ENCODE measurements at places on chromosomes 3 and 15.

DNA sequence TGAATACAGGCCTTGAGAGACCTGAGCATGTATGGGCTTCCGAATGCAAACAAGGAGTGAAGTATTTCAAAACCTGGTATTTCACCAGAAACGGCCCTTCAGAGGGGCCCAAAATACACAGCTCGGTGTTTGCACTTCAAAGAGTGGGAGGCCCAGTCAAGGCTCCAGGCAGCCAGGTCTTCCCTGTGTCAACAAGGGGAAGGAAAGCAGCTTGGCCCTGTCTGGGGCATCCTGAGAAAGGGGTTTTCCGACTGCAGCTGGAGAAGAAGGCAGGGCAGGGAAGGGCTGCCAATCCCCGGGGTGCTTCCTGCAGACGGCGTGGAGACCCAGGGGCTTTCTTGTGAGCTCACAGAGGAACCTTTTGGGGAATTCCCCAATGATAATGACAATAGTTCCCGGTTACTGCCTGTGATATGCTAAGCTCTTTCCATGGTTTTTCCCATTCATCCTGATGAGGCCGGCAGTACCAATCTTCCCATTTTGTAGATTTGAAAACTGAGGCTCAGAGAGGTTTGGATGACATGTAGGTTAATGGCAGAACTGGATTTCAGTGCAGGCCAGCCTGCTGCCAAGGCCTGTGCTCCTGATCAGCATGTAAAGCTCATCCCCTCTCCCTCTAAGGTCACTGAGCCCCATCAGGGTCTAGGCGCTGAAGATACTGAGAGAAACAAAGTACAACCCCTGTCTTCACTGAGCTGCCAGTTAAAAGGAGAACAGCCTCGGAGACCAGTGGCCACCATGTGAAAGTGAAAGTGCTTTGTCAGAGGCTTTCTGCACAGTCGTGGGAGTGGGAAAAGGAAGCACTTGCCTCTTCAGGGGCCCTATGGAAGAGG lies 43.0 kb upstream of the TLE3 start:
- no peak for DNase-seq

- DNase-seq = no peak
These were observed 915.0 kb upstream of the GBE1 start for GRCh38 chr3:82676356-82677026.

DNA sequence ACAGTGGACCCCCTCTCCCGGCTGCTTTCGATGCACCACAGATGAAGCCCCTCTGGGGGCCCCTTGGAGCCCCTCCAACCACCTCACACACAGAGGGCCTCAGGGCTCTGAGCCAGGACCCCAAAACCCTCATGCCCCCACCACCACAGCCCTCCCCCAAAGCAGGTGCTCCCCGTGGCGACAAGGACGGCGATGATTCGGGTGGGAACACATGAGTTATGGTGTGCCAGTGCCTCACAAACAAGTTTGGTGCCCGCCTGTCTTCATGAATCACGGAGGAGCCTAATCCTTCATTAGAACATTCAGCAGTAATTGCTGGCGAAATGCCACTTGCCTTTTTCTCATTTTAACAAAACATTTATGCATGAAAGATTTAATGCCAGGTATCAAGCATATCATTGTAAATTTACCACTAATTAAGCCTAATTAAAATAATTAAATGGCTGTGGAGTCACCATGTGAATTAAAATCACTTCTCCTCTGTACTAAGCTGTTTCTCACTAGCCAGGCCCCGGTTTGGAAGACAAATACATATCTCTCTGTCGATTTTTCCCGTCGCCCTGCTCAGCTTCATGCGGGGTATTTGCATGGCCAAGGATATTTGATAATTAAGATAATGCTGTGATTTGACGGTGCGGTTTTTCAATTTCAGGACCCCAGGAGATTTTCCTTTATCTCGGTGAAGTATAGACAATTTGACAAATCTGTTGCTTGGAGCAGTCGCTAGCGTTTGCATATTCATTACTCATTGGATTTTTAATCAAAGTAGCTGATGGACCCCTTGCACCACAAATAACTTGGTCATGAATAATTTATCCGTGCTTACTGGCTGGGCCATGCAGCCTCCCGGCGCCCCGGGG lies 157.0 kb downstream of the TLE3 start:
- DNase-seq = no peak

DNA sequence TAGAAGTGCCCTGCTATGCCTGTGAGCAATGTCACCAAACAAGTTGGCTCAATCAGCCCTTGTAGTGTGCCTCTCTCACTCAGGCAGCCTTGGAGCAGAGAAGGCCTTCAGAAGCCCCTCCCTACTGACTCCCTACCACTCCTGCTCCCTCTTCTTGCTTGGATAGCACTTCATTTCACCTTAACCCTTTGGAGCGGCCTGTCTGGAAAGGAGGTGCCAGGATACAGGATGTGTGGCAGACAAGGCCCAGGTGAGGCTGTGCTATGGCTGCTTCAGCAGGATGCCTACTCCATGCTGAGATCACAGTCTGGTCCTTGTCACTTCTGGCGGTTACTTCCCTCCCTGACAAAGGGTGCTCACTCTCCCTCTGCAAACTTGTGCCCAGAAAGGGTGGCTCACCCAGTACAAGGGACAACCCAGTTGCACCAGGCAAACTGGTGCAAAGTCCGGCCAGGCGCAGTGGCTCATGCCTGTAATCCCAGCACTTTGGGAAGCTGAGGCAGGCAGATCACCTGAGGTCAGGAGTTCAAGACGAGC lies 1.1 kb downstream of the MON1A start:
- DNase-seq = no peak

GRCh38 chr3:126111126-126111551 lies 27.2 kb upstream of the SLC41A3 start:
- DNase-seq = no peak

DNA sequence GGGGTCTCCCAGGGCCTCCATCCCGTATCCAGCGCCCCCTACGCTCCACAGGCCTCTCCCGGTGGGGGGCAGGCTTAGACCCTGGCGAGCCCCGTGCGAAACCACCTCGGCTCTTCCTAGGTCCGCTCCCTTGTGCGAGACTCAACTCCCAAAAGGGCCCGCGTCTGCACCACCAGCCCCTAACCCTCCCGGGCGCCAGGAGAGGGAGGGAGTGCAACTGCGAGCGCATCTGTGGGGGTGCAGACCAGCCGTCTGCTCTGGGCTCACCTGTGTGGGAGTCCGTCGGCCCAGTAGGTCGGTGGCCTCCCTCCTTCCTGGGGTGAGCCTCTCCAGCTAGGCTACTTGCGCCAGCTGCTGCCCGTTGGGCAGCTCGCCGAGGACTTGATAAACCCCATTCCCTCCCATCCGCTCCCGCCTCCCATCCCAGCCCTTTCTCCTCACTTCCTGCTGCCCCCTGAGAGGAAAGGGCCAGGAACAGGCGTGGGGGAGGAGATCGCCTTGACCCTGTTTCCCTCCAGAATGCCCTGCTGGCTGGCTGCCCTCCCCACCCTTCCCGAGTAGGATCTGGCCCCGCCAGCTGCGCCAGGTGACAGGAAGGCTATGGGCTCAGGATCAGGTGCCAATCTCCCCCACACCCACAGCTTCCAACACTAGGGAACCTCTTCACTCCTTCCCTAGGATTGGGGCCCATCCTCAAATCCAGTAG lies at the start of gene HYAL2:
Gene HYAL2 (minus strand): TSS at position 360 of the 706 bp plus-strand sequence. CDS start 2,256 bp downstream, outside the sequence.
- DNase-seq = no peak

- DNase-seq = no peak
These were observed 4.0 kb downstream of the KNSTRN start for GRCh38 chr15:40386480-40386879.

DNA sequence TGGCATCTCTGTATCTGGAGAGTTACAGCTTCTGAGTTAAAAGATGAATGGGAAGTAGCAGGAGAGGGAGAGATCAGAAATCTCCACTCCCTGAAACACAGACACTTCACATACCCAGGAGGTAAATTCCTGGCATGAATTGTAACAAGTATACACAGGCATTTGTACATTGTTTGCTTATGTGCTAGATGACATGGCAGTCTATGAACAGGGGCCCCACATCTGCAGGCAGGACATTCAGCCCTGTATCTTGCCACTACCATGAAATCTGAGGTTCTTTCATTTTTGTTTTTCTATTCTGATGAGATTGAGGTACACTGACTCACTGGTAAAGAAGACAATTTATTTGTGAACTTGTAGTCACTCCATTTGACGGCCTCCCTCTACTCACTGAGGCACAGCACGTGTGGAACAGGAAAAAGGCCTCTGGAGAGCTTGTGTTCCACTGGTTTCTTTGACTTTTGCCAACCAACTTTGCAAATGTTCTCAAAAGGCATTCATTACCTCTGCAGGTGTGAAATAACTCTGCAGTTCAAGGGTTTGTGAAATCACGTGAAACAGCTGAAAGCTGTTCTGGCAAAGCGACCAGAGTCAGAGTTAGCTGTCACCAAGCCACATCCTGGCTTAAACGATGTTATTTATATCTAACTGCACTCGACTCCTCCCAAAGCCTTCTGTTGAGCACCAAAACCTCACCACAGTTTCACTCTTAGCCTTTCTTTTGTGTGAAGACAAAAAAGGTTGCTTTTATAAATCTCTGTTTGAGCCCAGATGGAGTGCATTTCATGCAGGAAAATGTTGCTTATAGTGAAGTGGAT lies 401.3 kb upstream of the CFAP20DC start:
- no peak for DNase-seq

- DNase-seq = no peak
These were observed 184.8 kb upstream of the P2RY1 start for GRCh38 chr3:152650177-152650576.

GRCh38 chr15:66603301-66604179 lies 37.7 kb upstream of the LCTL start:
- DNase-seq = no peak

- no peak for DNase-seq
These were observed 6.8 kb downstream of the EXOSC7 start for GRCh38 chr3:44982817-44983216.

DNA sequence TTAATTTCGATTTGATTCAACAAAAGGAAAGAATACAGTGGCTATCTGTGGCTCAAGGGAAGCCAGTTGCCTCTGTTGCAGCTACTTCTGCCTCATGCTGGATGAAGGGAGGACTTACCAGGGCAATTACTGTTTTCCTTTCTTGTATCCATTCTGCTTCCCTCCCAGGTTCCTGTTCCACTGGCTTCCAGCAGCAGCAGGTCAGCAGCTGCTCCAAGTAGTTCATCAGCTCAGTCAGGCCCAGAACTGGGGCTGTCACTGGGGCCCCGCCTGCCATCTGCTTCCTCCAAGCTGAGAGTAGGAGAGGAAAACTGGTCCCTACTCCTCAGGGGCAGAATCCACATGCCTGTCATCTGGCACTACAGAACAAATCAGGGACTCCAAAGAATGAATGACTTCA lies 48.6 kb upstream of the ULK4 start:
- DNase-seq = no peak

GRCh38 chr3:129323651-129324294 lies 45.1 kb downstream of the HMCES start:
- DNase-seq = no peak

GRCh38 chr15:58501006-58501405 lies 69.2 kb downstream of the LIPC start:
- DNase-seq = no peak

- no peak for DNase-seq
These were observed 3.3 kb upstream of the CA12 start for GRCh38 chr15:63384906-63385305.

DNA sequence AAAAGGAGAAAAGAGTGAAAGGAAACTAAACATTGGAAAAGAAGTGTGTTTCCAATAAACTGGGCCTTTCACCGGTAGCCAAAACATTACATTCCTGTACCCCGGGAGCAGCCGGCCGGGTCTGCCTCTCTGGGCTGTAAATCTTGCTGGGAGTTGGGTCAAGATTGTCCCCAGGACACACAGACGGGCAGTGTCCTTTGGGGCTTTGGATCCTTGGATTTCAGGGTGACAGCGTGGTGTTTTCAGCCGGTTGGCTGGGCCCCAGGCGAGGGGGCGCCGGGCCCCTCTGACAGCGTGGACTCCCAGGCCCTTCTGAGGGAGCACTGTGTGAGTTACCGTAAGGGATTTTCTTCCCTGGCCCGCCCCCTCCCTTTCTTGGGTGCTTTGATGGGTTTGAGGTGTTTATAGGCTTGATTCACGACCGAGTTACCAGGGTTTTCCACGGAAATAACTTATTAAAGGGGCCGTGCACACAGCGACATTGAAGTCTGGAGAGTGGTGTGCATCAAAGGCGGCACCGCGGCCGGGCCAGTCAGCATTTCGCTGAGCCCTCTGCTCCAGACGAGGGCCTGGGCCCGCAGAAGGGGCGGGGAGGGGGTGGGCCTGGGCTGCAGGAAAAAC lies 27.4 kb downstream of the SMAD6 start:
- DNase-seq = no peak

- no peak for DNase-seq
These were observed 487.1 kb upstream of the NR2F2 start for GRCh38 chr15:95843241-95843910.

DNA sequence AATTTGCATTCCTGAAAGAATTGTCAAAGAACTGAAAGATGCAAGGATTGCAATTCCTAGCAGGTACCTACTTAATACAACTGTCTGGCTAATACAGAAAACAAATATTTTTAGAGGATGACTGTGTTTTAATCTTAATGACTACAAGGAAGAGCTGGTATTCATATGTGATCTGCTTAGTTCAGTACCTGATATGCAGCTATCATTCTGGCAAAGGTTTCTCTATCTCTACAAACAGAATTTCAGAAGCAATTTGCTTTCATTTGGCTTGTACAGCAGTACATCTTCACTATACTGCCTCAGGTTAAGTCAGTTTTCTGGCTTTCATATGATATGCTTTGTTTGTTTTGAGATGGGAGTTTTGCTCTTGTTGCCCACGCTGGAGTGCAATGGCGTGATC lies 51.3 kb downstream of the TBL1XR1 start:
- DNase-seq = no peak

GRCh38 chr3:17931131-17931530 lies 188.7 kb upstream of the TBC1D5 start:
- no peak for DNase-seq

- no peak for DNase-seq
These were observed 13.5 kb downstream of the EAF1 start for GRCh38 chr3:15440891-15441290.

- DNase-seq = no peak
These were observed 42.2 kb downstream of the SLC28A1 start for GRCh38 chr15:84926491-84927230.

DNA sequence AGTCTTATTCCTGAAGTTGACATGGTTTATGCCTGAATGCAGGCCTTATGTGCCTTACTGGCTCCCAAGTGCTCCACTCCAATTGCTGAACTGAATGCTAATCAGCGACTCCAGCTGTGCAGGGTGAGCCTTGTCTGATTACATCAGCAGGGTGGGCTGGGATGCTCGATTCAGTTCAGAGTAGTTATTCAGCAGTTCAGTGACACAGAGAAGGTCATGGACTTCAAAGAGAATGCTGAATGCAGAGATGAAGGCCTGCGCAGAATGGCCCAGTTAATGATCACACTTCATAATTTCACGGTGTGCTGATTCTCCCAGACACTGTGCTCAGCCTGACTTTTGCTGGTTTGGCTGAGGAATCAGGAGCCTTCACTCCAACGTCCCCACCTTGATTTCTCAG lies 63.6 kb downstream of the CLDN1 start:
- DNase-seq = no peak

GRCh38 chr15:58957101-58957973 lies 23.9 kb upstream of the SLTM start:
- DNase-seq = peak; percentile 58
